Right lobe of liver (tissue), 6 donors: ENCODE measurements at places on chromosomes 2 and 18. TPM values are rescaled to one million over a fixed set of nuclear protein-coding genes. Genes with fewer than 3 reads are reported as not detected.
A peak's percentile ranks its signal among the peaks of the same experiment; 100 is the strongest.

CLEC4F gene
- not detected for total RNA-seq

FBXO15 gene
- 1.7 TPM for total RNA-seq

GRCh38 chr2:205880048-205880447 is 197.7 kb downstream of the NRP2 start:
- no peak overlapping the region for H3K27ac ChIP-seq
- no peaks in the 10 kb centered on the region for H3K27me3 ChIP-seq
- DNase-seq: no peak
- no peak overlapping the region for H3K4me3 ChIP-seq

- no peaks in the 10 kb centered on the region for H3K27me3 ChIP-seq
- DNase-seq: no peak
- peaks cover 3% of the 10 kb centered on the region for H3K4me1 ChIP-seq
- no peaks in the 10 kb centered on the region for H3K36me3 ChIP-seq
Measured at GRCh38 chr18:58793361-58793760, 71.3 kb upstream of the ZNF532 start.

DNA sequence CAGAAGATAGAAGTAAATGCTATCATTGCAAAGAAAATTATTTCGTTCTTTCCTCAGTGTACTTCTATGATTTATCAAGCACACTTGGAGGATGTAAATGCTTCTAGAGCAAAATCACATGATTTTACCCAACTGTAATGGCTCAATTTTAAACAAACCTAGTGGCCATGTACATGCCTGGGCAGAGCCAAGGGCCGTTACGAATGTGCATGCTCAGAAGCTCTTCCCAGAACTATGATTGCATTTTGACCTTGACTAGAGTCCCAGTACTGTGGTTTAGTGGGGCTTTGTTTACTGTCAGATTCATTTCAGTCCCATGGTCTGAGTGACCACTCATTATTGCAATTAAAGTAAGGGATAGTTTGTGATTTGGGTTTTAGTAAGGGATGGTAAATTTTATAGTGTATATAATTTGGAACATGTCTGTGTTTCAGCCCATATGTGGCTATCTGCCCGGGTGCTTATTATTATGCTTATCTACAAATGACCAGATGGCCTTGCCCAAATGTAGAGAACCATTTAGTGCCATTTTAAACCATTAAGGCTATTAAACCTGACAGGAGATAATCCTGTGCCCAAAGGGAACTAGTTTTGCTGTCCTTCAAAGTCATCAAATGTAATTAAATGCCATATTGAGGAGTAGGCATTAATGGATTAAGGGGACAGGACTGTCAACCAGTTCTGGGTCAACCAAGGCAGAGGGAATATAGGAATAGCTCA is 239.1 kb downstream of the ICOS start:
- DNase-seq: no peak
- H3K36me3 ChIP-seq: no peaks in the 10 kb centered on the region
- H3K27ac ChIP-seq: no peak overlapping the region
- no peak overlapping the region for H3K4me3 ChIP-seq

DNA sequence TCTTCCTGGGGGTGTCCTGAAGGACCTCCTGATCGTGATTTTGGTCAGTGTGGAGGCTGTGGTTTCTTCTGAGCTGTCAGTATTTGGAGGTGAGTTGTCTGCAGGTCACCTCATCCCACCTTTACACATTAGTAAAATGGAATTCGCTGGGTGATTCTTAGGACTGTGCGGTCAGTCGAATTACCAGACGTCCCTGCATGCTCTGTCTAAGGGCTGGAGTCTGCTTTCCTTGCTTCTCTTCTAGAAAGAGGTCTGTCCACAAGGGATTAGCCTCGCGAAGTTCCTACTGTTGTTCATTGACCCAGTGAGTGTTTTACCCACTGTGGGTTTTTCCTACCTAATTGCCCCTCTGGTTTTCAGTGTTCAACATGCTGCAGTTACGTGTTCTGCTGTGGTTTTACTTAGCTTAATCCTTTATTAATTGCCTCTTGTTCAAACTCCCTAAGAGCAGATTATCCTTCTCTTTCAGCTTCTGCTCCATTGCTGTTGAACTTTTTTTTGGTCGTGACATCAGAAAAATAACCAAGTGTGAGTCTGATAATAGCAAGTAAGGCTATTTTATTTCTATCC is 183.4 kb downstream of the NEDD4L start:
- no peaks in the 10 kb centered on the region for H3K27me3 ChIP-seq
- DNase-seq: no peak
- H3K4me3 ChIP-seq: no peak overlapping the region
- H3K36me3 ChIP-seq: no peaks in the 10 kb centered on the region
- H3K27ac ChIP-seq: no peak overlapping the region
- H3K4me1 ChIP-seq: no peaks in the 10 kb centered on the region

- peak overlapping the region; percentile 78 for H3K27ac ChIP-seq
- peaks cover 61% of the 10 kb centered on the region for H3K4me1 ChIP-seq
- no peaks in the 10 kb centered on the region for H3K27me3 ChIP-seq
- no peaks in the 10 kb centered on the region for H3K36me3 ChIP-seq
- no peak overlapping the region for H3K4me3 ChIP-seq
Measured at GRCh38 chr2:128305555-128306080, 13.1 kb downstream of the HS6ST1 start.

GRCh38 chr2:60699617-60700016 is 56.5 kb upstream of the PAPOLG start:
- DNase-seq: no peak
- H3K4me3 ChIP-seq: no peak overlapping the region
- H3K27ac ChIP-seq: no peak overlapping the region
- no peaks in the 10 kb centered on the region for H3K36me3 ChIP-seq

GRCh38 chr18:40004246-40004645 is 1950.8 kb upstream of the PIK3C3 start:
- no peak overlapping the region for H3K27ac ChIP-seq
- DNase-seq: no peak
- no peaks in the 10 kb centered on the region for H3K27me3 ChIP-seq

DNA sequence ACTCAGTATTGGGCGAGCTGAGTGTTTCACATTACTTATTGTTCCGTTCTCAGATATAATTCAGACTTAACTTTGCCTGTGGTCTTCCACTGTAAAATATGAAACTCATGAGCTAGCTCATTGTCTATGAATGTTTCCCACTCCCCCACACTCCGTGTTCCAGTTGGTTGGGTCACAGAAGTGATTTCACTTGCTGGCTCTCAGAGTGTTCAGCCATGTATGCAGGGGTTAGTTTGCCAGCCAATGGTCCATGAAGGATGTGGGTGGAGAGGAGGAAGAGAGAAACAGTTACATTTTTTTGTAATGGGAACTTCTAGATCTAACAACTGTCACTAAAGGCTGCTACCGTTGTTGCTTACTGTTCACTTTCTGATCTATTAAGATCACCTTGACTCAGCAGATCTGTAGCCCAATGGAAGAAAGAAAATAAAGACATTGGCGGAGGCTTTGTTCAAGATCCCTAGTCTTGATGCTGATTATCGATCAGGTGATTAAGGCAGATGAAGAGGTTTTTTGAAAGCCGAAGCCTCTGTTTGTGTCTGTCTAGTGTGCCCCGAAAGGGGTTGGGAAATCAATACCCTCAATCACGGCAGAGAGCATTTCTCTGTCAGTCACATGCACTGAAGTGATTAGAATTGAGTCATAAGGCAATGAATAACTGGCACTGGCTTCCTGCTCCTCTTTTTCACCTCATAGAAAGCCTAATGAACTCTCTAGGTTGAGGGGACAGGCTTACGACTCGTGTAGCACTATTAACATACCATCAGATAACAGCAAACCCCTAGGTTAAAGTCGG is 279.7 kb upstream of the FIGN start:
- no peaks in the 10 kb centered on the region for H3K27me3 ChIP-seq
- no peak overlapping the region for H3K27ac ChIP-seq

DNA sequence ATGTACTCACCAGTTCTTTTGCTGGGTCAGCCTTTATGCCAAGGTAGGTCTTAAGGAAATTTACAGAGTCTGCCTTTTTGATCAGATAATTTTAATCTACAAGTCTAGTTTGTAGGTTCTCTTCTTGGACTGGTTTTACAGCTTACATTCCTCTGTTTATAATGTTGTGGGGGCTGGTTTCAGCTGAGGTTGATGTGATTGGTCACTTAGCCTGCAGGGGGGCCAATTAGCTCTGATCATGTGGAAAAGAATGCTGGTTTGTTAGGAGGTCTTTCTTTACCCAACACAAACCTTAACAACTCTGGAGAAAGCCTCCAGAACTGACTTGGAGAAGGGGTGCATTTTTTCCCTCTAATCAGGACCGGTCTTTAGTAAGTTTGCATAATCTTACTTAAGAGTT is at the start of gene KCNJ13:
Gene KCNJ13, minus strand, starts transcription at position 131 of the 400 bp plus-strand sequence. CDS start 5,203 bp downstream, outside the sequence.
- no peaks in the 10 kb centered on the region for H3K36me3 ChIP-seq
- DNase-seq: no peak
- no peaks in the 10 kb centered on the region for H3K27me3 ChIP-seq
- H3K4me1 ChIP-seq: no peaks in the 10 kb centered on the region
- no peak within 1 kb of the TSS for H3K4me3 ChIP-seq

DNA sequence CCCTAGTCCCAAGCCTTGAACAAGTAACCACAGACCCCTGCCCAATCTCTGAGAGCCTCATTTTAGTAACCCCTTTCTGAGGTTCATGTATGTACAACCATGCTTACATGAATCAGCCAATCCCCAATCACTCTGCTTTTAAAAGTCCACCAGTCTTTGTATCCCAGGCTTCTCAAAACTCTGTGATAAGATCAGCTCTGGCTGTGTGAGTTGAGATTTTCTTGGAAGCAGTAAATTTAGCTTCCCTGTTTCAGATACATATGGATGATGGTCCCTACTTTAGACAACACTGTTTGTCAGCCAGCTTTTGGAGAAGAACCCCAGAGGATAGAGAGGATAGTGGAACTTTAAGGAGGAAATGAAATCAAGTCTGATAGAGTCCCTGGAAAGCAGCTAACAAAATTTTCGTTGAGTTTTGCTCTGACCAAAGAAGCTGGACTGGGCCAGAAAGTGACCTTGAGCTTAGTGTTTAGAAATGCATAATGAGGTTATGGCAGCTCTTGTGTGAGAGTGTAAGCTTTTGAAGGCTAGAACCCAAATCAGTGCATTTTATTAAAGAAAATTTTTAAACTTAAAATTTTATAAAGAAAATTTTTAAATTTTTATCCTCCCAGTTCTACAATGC is 3.7 kb downstream of the ADNP2 start:
- no peaks in the 10 kb centered on the region for H3K27me3 ChIP-seq
- no peak overlapping the region for H3K4me3 ChIP-seq
- no peaks in the 10 kb centered on the region for H3K4me1 ChIP-seq
- H3K36me3 ChIP-seq: peaks cover 6% of the 10 kb centered on the region

- no peak overlapping the region for H3K4me3 ChIP-seq
- H3K36me3 ChIP-seq: peaks cover 4% of the 10 kb centered on the region
- DNase-seq: no peak
- no peaks in the 10 kb centered on the region for H3K27me3 ChIP-seq
- no peak overlapping the region for H3K27ac ChIP-seq
Measured at GRCh38 chr2:241656190-241656741, 18.8 kb downstream of the ATG4B start.

DNA sequence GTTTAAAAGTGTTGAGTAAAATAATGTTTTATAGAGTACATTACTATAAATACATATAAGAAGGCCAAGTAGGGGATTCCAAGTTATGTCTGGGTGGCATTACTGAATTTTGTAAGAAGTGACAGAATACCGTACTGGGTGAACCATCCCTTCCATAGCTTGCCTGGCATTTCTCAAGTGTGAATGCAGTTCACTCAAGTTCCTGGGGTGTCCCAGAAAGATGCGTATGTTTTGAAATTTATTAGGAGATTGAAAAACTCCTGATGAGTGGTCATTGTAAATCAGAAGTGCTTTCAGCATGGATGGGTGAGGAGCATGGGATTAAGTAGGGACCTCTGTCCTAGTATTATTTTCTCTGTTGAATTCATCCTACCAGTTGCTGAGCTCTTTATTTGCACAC is 103.2 kb downstream of the VAPA start:
- H3K27me3 ChIP-seq: no peaks in the 10 kb centered on the region
- no peak overlapping the region for H3K27ac ChIP-seq
- H3K36me3 ChIP-seq: no peaks in the 10 kb centered on the region

- H3K36me3 ChIP-seq: no peaks in the 10 kb centered on the region
- H3K4me3 ChIP-seq: no peak within 1 kb of the TSS
- H3K27me3 ChIP-seq: no peaks in the 10 kb centered on the region
- no peaks in the 10 kb centered on the region for H3K4me1 ChIP-seq
Measured at GRCh38 chr2:49154140-49154539, at the start of gene FSHR. TSS of gene FSHR (minus strand) at chr2:49154515. CDS start at chr2:49154417, 98 bp downstream.

CAPN14 gene
- total RNA-seq: not detected

PCARE gene
- not detected for total RNA-seq

DNA sequence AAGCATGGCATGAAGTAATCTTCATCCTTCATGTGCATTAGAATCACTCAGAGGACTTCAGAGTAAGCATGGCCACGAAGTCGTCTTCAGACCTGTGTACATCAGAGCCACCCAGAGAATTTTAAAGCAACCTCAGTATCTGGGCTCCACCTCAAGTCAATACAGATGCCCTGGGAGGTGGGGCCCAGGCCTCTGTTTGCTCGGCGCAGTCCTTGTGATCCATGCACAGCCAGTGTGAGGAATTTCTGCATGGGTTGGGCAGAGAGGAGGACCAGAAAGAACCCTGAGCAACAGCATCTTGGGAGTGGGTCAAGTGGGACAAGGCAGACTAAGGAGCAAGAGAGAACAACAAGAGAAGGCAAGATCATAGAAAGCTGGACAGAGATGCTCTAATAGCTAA is 220.4 kb upstream of the TMEM200C start:
- no peaks in the 10 kb centered on the region for H3K4me1 ChIP-seq
- no peaks in the 10 kb centered on the region for H3K36me3 ChIP-seq
- no peaks in the 10 kb centered on the region for H3K27me3 ChIP-seq
- no peak overlapping the region for H3K4me3 ChIP-seq

DNA sequence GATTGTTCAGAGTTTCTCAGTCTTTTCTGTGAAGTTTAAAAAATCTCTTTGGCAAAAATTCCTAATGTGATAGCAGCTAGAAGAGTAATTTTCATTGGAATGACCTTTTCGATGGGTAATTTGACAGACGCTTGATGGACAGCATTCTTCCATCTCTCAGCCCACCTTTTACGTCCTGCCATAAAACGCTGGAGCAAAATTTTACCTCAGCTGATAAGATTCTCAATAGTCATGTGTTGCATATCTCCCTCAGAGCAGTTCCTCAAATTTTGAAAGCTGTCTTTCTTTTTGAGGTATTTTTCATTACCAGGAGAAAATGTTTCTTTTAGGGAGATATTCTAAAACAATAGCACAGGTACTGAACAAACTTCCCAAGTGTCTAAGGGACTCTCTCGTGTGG is 441.4 kb downstream of the PARD3B start:
- H3K4me1 ChIP-seq: no peaks in the 10 kb centered on the region
- no peak for DNase-seq
- H3K27ac ChIP-seq: no peak overlapping the region
- H3K4me3 ChIP-seq: no peak overlapping the region
- H3K36me3 ChIP-seq: no peaks in the 10 kb centered on the region

SPATA3 gene
- not detected for total RNA-seq

MC2R gene
- not detected for total RNA-seq
